Stimulated activated CD4-positive, alpha-beta T cell treated with anti-CD3 and anti-CD28 coated beads, Interleukin-4, amount 100 ng/mL, for 24 hours (primary cell): ENCODE measurements at places on chromosomes 6 and 20.

DNA sequence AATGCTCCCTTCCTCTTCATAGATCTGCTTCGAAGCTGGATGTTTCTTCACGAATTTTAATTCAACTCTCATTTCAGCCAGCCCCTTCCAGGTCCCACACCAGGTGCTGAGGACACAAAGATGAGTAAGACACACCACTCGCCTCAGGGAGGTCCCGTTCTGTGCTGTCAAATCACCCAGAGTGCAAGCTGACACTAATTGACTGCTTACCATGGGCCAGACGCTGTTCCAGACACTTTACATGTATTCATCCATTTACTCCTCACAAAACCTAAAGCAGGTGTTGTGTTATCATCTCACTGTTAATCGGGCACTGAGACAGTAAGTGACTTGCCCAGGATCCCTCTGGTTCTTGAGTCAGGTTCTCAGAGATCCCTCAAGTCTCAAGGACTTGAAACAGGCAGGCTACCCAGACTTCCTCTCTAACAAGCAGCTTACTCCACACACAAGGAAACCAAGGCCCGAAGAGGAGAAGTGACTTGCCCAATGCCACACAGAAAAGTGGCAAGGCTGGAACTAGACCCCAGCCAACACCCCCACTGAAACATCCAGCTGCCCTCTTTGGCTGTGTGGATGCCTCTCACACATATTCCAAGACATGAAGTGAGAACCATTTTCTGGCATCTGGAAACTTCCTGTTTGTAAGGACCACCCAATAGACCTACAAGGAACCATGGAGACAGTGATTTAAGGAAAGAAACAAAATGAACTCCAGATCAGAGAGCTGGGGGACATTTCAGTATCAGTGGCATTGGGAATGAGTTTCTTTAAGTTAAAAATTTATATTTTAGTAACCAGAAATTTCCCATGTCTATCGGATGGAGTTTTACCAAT, 174.5 kb downstream of the CDC5L start:
- DNase-seq = no peak

GRCh38 chr6:165800337-165800736, 137.3 kb upstream of the PDE10A start:
- no peak for DNase-seq

- DNase-seq = no peak
Observed at GRCh38 chr20:11140359-11140758, 466.6 kb upstream of the JAG1 start.

DNA sequence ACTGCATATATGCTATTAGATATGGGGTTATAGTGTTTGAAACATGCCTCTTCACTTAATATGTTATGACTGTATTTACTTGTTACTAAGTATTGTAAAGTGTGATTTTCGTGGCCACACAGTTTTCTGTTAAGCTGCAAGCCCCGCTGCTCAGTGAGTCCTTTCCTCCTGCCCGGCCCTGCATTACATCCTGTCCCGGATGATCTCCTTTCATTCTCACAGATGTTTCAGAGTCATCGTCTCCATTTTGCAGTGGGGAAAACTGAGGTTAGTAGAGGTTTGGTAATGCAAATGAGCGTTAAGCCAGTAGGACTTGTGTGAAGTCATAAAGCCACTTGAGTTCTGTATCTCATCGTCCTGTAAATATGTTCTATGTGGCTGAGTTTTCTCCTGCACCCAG, 155.5 kb downstream of the CFAP61 start:
- no peak for DNase-seq

- no peak for DNase-seq
Observed at GRCh38 chr6:71289039-71289801, 609 bp downstream of the OGFRL1 start.

DNA sequence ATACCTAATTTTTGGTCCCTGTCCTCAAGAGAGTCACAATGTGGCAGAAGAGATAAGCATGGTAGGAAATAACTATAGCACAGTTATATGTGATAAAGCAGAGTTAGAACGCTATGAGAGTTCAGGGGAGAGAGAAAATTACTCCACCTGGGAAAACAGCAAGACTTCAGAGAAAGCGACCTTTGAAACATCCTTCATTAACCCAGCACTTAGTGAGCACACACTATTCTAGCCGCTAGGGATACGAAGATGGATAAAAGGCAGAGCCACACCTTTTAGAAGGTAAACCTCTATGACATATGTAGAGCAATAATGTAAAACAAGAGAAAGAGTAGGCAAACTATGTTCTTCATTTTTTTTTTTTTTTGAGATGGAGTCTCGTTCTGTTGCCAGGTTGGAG, 264.3 kb downstream of the PTPRK start:
- DNase-seq = no peak

GRCh38 chr20:55269913-55270312, 735.4 kb downstream of the CBLN4 start:
- DNase-seq = no peak

GRCh38 chr20:2122936-2123335, 21.3 kb downstream of the STK35 start:
- no peak for DNase-seq

DNA sequence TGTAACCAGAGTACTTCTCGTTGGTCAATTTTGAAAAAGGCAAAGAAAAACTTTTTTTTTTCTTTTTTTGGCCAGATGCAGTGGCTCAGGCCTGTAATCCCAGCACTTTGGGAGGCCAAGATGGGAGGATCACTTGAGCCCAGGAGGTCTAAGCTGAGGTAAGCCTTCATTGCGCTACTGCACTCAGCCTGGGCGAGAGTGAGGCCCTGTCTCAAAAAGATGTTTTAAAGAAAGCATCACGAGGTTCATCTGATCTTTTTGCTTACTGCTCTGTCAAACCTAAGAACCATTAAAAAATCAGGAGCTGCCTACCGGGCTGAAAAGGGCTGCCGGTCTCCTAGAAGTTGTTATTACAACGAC, 607 bp downstream of the LYRM2 start:
- no peak for DNase-seq

GRCh38 chr6:25154034-25154596, 125.1 kb upstream of the CARMIL1 start:
- no peak for DNase-seq
